Heart left ventricle (tissue), 16 donors: ENCODE measurements at places on chromosomes 12 and 14. TPM values are rescaled to one million over a fixed set of nuclear protein-coding genes. Genes with fewer than 3 reads are reported as not detected.

Gene SNX6
- total RNA-seq = 52.7 TPM

Gene MLEC
- total RNA-seq = 134 TPM

Gene SERPINA12
- not detected for total RNA-seq

GRCh38 chr12:53737093-53737808, 10.0 kb upstream of the CALCOCO1 start:
- no peak for DNase-seq

- no peak for DNase-seq
Measured at GRCh38 chr12:66379616-66380015, 77.3 kb downstream of the HELB start.

GRCh38 chr14:59356312-59356711, 108.9 kb downstream of the GPR135 start:
- no peak for DNase-seq

GRCh38 chr12:102539651-102540553, 59.5 kb upstream of the IGF1 start:
- DNase-seq = no peak

DNA sequence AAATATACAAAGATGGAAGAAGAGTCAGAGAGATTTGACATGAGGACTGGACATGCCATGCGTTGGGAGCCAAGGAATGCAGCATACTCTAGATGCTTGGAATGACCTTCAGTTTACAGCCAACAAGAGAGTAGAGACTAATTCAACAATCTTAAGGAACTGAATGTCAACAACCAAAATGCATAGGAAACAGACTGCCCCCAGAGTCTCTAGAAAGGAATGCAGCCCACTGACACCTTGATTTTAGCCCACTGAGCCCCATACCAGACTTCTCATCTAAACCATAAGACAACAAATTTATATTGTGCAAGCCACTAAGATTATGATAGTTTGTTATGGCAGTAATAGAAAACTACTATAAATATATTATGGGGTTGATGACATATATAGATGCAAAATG, 611.2 kb downstream of the RPS29 start:
- DNase-seq = no peak

DNA sequence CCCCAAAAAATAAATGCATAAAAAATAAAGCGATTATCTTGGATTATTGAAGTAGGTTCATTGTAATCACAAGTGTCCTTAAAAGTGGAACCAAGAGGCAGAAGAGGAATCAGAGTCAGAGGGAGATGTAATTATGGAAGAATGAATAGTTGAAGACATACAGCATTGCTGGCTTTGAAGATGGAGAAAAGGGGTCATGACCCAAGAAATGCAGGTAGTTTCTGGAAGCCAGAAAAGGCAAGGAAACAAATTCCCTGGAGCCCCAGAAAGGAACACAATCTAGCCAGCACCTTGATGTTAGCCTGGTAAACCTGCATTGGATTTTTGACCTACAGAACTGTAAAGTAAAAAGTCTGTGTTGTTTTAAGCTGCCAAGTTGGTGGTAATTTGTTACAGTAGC, 57.5 kb upstream of the PTGR2 start:
- DNase-seq = no peak

DNA sequence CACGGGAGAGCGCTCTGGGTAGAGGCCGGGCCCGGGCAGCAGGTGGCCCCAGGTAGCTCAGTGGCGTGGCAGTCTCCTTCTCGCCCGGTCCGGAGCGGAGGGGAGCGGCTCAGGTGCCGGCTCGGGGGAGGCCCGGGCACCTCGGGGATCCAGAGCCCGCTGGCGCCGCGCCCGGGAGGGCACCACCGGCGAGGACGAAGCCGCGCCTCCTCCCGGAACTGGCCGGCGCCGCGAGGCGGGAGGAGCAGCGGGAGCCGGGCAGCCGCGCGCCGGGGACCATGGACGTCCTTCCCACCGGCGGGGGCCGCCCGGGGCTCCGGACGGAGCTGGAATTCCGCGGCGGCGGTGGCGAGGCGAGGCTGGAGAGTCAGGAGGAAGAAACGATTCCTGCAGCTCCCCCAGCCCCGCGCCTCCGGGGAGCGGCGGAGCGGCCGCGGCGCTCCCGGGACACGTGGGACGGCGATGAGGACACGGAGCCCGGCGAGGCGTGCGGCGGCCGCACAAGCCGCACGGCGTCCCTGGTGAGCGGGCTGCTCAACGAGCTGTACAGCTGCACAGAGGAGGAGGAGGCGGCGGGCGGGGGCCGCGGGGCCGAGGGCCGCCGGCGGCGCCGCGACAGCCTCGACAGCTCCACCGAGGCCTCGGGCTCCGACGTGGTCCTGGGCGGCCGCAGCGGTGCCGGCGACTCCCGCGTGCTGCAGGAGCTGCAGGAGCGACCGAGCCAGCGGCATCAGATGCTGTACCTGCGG, 21.5 kb upstream of the GNS start:
- DNase-seq = peak; percentile 38
